ENCODE measurements at places on chromosomes 11 and 22.

DNA sequence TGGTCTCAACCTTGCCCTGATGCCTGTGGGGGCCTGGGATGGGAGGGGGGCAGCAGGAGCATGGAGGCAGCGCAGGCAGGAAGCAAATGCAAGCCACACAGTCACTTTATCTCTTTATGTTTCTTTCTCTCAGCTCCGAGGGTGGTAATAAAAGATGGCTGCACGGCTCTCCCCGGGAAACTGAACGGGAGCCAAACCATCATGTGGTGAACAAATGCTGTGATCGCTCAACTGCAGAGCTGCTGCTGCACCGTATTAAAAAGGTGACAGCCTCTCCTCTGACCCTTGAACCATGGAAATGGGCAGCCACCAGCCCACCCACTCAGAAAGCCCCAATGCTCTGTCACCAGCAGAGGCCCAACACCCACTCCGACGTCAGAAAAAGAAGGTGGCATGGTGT is 110.0 kb downstream of the TIMP3 start:
- DNase-seq = no peak

GRCh38 chr22:29443452-29443851 is 5.1 kb downstream of the RFPL1 start:
- DNase-seq = no peak

- no peak for DNase-seq
Measured at GRCh38 chr22:36160499-36160942, at the start of gene APOL3. APOL3 (minus strand) TSS chr22:36160755; CDS start chr22:36149055, 11,700 bp downstream.

- DNase-seq = no peak
Measured at GRCh38 chr11:125078516-125079140, 15.5 kb downstream of the SLC37A2 start.

DNA sequence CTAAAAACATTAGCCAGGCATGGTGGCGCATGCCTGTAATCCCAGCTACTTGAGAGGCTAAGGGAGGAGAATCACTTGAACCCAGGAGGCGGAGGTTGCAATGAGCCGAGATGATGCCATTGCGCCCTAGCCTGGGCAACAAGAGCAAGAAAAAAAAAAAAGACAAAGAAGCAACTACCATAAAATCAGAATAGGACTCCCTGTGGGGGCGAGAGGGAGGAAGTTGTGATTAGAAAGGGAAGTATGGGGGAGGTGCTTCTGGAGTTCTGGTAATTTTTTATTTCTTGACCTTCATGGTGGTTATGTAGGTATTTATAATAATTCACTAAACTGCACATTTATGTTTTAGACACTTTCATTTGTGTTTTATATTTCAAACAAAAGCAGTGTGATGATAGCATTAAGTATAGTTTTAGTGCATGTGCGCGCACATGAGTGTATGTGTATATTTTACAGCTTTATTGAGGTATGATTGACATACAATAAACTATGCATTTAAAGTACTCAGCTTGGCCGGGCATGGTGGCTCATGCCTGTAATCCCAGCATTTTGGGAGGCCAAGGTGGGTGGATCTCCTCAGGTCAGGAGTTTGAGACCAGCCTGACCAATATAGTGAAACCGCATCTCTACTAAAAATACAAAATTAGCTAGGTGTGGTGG is 43.5 kb downstream of the SIK2 start:
- no peak for DNase-seq

DNA sequence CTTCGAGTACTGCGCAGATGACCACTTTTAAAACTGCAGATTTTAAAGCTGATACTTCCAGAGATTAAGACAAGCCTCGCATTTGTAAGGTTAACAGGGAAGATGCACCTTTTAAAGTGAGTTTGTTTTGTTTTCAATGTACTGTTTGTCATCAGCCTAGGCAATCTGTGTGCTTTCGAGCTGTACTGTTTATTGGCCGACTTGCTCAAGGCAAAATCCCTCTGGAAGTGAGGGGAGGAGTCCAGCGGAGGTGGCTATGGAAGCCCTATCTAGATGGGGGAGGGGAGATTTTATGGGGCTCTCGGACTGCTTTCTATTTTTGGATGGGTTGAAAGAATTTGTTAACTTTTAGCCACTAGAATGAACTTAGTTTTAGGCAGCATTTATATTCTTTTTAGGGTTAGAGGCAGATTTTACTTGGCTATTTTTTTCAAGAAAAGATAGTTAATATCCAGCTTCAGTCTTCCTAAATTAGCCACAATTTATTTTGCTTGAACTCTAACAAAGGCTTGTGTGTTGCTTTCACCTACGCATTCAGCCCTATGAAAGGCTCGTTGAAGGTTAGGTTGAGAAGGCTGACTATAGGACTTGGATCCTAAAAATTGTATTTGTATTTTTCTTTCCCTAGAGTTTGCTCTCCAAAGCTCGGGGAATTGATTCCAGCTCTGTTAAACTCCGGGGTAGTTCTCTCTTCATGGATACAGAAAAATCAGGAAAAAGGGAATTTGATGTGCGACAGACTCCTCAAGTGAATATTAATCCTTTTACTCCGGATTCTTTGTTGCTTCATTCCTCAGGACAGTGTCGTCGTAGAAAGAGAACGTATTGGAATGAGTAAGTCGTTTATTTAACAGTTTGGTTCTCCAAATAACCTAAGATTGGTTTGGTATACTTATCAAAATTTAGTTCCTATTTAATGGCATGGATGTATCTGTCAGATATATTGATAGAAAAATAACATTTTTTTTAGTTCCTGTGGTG is 2.1 kb downstream of the WEE1 start:
- no peak for DNase-seq

DNA sequence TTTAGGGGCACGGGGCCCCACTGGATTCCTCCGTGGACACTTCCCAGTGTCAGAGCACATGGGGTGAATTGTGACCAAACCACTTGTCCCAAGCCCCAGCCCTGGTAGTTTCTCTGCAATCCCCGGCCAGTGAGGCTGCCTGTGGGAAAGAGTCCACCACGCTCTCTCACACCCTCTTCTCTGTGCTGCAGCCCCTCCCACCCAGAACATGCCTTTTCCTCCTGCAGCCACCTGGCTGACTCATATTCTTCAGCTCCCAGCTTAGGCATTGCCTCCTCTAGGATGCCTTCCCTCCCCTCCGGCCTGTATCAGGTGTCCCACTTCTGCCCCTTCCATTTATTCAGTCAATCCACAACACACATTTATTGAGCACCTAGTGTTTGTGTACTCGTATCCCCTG is 5.4 kb upstream of the RPS6KB2 start:
- DNase-seq = no peak

DNA sequence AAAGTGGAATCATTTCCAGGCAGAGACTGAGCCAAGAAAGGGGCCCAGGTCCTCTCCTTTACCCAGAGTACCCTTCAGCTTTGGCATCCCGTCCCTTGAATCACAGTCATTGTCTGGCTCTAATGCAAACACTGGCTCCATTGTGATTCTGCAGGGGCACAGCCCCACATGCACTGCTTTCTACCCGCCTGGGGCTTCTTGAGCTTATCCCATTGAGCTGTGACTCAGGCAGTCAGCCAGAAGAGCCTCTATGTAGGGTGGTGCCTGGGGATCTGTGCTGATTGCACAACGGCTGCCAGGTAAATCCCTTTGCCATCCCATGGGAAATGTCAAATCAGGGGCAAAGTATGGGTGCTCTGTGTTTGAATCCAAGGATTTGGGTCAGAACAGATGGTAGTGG is 88.9 kb downstream of the RASSF10 start:
- DNase-seq = no peak

- DNase-seq = no peak
Measured at GRCh38 chr11:13635804-13636203, 32.7 kb upstream of the FAR1 start.

DNA sequence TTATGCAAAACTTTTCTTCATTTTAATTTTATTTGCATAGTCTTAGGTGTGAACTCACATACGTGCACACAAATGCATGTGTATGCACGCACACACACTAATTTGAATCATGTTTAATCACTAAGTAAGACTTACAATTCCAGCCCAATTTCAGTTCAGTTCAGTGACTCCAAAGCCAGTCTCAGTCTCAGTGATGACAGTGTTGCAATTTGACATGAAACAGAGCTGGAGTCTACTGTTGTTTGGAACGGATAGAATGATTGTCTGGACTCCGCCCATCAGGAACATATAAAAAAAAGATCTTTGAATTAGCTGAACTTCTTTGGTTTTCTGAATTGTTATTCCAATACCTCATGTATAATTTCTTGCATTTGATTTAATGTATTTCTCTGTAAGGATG is 14.9 kb upstream of the OR51S1 start:
- no peak for DNase-seq

DNA sequence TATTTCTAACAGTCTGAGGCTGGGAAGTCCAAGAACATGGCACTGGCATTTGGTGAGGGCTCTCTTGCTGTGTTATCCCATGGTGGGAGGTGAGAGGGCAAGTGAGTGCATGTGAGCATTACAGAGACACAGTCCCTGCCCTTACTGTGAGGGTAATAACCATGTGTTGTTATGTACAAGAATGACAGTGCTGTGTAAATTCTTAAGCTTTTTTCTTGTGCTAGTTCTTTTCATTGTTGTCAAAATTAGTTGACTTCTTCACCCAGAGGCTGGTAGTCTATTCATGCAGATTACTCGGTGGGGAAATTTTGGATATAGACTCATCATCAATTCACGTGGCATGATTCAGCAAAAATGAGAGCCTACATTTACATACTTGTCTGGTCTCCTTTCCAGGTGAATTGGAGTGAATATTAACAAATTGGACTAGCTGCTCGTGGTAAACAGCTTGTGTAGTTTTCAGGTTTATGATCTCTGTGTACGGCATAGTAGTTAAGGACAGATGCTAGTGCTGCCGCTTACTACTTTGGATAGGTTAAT is 49.3 kb downstream of the ATXN10 start:
- DNase-seq = no peak

GRCh38 chr11:114289779-114290178 is 6.4 kb upstream of the NNMT start:
- DNase-seq = no peak

DNA sequence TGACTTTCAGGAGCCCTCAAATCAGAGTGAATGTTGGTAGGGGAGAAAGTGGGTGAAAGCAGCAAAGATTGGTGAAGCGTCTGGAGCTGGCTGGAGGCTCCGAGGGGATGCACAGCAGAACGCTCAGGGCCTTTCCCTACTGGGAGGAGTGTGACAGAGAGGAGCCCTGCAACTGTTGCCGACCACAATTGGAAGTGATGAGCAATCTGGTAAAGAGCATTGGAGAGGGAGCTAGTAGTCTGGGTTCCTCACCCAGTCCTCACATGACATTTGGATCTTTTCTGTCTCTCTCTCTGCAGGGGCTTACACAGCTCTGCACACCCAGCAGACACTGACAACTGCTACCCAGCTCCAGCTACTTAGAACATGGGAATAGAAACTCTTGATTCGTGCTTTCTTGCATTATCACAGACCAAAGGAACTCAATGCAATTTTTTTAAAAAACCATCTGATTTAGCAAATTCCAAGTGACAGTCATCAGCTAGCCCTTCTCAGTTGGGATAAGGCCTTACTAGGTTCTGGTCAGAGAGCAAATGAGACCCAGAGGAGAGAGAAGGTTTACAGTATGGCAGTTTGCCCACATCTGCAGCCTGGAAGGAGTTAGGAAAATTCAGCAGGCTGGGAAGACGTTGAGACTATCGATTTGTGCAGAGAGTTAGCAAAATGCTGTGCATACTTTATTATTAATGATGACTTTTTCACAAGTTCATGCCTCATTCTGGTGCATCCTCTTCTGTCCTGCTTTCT is 278.0 kb upstream of the PLET1 start:
- DNase-seq = no peak

- no peak for DNase-seq
Measured at GRCh38 chr11:12671370-12671769, 2.9 kb upstream of the TEAD1 start.

DNA sequence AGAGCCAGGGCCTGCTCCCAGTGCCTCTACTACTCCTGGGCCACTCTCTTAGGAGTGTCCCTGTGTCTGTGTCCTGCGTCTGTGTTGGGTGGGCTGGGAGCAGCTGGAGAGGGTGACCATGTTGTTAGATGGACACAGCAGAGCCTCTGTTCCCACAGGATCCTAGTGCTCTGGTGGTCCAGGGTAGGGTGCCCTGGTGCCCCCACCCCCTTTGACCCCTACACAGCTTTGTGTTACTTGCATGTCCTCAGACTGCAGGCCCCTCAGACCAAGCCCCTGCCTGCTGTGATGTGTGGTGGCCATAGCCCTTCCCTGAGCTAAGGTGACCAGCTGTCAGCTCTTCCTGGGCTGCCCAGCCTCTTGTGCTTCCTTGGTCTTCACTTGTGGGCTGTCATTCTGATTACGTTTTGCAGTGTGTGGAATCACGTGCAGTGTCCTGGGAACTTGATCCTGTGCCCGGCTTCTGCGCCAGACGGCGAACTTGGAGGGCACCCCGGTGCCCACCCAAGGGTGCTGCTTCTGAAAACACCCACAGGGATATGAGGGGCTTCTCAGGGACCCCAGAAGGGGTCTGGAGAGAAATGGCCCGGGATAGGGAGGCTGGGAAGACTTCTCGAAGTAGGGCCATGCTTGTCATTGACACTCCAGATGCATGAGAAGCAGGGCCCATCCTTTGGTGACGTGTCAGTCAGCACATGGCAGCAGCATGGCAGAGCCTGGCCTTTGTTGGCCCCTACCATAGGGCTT is 1.5 kb downstream of the TANGO2 start:
- DNase-seq = no peak

DNA sequence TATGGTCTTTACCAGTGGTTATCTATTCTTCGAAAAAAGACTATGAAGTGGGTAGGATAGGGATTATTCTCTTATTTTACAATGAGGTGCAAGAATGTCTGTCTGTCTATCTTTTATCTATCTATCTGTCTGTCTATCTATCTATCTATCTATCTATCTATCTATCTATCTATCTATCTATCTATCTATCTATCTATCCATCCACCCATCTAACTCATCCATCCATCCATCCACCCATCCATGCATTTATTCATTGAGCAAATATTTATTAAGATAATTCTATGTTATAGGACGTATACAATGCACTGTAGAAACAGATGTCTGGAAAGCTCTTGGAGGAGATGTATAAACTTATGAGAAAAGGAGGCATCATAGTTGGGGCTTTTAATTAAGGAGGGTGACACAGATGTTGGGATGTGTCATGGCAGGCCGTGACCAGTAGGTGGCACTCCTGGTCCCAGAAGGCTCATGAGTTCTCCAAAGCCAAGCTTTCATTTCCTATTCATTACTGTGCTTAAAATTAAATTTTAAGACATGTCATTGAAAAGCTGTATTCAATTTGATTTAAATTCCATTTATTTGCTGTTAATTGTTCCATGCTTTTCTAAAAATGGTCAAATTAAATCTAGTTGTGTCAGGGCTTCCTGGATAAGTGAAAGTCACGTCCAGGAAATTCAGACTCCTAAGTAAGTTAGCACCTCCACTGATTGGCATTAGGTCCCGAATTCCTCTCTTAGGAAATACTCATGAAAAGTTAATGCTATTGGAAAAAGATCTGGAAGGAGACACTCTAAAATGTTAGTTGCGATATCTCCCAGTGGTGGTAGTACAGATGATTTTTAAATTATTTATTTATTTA is 19.0 kb upstream of the E2F8 start:
- no peak for DNase-seq

DNA sequence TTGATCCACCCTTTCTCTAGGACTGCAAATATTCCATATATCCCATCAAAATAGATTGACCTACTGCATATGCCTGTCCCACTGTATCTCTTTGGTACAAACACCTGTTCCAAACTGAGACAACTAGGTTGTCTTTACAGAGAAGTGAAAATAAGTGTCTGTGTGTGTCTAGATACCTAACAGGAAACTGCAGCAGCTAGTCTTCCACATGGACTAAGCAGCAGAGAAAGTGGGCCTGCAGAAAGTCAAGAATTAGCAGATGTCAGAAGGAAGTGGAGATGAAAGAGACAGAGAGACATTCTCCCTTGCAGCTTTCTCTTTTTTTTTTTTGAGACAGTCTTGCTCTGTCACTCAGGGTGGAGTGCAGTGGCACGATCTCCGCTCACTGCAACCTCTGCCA is 3.9 kb upstream of the RAB39A start:
- no peak for DNase-seq

Data from cortex of kidney (tissue), 1 donor.